Putamen (tissue), 1 donor: ENCODE measurements at places on chromosomes 3 and 15.
A peak's percentile ranks its signal among the peaks of the same experiment; 100 is the strongest.

DNA sequence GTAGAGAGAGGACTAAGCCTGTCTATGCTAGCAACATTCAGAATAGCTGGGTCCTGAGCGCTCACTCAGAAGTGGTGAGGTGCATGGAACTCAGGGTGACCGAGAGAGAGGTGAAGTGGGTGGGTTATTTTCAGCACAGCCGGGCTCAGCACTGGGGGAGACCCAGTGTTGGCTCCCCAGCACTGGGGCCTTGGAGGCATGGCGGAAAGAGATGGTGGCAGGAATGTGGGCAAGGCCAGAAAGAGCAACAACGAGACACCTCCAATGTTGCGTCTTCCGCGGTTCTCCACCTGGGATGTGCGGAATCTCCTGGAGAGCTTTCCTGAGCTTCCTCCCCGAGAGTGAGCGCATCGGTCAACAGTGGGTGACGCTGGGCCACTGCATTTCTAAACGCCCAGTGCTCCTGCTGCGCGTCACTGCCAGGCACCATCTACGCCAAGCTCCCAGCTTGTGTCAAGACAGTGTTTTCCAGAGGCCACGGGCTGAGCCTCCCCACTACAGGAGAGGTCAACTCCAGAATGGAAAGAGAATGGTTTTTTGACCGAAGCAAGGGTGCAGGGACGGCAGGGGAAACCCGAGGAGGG is 148.4 kb downstream of the ADAMTS17 start:
- DNase-seq = no peak

- DNase-seq = no peak
Observed at GRCh38 chr15:42270551-42270950, 2.5 kb upstream of the GANC start.

- DNase-seq = no peak
Observed at GRCh38 chr3:49668861-49669260, 5.3 kb upstream of the APEH start.

DNA sequence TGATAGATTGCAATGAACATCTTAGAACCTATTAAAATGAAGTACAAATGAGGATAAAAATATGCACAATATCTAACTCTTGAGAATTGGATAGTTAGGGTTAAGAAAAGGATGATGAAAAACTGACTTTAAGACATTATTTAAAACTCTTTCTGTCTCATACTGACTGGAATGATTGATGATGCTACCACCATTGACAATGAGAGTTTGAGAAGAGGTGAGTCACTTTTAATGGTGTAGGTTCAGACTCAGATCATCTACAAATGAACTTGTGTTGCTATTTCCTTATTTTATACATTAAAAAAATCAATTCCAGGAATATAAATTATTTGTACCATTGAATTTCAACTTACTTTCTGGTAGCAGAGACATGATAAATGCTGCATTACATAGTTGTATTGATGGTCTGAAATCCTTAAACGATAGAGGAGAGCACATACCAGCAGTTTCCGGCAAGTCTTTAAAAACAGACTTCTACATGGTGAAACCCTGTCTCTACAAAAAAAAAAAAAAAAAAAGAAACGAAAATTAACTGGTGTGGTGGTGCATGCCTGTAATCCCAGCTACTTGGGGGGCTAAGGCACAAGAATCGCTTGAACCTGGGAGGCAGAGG is 409.0 kb downstream of the OTOL1 start:
- DNase-seq = peak; percentile 4

DNA sequence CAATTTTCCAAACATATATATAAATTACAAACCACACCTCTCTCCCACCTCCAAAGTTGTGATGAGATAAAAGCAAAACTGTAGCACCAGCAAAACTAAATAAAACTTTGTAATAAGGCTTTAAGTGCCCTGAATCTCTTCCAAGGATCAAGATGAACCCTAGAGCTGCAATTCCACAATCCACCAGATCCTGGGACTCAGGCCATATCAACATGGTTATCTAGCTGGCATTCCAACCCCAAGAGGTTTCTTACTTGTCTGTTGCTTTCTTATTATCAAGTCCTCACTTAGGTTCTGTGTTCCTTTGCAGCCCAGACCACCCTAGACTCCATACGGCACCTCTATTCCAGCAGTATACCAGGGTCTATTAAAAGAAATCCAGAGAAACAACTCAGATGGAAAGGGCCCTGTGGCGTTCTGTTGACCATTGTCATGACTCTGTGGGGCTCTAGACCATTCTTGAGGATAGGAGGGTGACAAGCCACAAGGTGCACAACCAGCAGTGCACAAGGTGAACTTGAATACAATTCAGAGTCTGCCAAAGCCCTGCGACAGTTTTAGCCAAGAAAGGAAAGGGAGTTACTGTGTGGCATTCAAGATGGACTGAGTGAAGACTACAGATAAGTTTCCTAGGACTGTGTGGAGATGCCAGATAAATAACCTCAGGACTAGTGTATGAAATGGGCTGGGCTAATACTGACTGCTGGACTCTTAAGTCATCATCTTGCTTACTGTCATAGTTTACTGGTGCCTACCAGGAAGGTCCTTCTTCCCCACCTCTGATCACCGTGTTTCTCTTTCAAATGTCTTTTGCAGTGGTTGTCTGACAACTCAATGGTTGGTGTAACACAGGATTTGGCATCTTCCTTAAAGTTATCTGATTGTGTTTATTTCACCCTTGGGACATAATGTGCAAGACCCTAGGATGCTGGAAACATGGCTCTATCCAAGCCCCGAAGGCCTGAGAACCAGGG is 27.2 kb downstream of the ACKR2 start:
- no peak for DNase-seq

DNA sequence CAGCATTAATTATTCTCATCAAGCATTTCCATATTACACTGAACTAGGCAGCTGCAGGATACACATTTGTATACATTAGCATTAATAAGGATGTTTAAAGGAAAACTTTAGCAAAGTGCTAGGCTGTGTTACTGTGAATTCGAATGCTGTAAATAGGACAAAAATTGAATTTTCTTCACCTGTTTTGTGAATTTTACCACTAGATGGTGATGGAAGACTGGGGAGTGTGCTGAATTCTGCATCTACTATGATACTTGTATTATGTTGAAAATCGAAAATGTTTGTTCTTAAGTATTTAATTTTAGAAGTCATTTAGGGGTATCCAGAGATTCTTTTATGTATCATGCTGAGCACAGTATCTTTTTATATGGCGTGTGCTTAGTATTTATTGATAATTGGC is 12.3 kb upstream of the P2RY14 start:
- no peak for DNase-seq

DNA sequence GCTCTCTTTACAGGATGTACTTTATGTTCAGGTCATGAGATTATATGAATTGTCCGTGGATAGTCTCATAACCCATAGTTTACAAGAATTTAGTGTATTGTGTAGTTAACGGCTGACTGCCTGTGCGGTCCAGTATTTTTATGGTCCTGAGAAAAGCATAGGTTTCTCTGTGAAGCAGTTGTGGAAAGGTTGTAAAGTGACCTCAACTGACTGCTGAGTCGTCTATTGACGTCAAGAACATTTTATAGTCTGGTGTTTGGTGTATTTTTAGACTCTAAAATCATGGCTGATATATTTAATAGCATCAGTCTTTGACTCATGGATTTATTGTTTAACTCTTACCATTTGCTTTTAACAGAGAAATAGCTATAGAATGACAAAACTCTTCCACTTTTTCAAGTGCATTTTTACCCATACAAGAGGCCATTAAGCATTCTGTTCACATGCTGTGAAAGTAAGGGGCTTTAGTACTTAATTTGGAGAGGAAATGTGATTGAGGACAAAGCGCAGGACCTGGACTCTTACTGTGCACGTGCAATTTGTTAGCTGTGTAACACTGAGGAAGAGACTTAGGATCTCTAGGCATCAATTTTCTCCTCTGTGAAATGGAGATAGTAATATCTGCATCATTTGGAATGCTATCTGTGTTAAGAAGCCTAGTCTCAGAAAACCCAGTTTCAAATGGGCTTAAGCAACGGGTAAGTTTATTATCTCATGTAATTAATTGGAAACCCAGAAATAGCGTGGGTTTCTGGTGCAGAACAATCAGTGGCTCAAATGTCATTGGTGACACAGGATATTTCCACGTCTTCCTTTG is 240.8 kb downstream of the NFKBIZ start:
- DNase-seq = no peak

DNA sequence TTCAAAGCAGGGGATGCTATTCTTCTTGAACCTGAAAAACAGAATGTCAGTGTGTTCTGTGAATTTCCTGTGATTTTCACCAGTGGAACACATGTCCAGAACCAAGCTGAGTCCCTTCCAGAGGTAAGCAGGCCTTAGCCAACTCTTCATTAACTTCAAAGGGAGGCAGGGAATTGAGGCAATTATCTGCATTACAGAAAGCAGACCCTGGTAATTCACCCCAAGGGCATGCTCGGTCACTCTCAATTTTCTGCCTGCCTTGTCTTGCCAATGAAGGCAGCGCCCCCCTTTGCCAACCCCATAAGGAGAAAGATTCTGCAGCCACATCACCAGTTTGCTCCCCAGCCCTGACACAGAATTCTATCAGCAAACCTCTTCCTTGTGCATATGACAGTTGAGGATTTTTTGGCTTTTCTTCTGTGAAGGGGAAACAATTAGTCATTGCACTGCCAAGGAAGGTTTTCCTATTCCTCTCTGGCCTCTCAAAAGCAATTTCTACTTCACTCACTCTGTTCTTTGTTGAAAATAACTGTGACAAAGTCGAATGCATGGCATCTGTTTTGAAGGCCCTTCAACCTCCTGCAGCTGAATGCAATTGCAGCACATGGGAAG is 85.3 kb downstream of the HHLA2 start:
- no peak for DNase-seq

DNA sequence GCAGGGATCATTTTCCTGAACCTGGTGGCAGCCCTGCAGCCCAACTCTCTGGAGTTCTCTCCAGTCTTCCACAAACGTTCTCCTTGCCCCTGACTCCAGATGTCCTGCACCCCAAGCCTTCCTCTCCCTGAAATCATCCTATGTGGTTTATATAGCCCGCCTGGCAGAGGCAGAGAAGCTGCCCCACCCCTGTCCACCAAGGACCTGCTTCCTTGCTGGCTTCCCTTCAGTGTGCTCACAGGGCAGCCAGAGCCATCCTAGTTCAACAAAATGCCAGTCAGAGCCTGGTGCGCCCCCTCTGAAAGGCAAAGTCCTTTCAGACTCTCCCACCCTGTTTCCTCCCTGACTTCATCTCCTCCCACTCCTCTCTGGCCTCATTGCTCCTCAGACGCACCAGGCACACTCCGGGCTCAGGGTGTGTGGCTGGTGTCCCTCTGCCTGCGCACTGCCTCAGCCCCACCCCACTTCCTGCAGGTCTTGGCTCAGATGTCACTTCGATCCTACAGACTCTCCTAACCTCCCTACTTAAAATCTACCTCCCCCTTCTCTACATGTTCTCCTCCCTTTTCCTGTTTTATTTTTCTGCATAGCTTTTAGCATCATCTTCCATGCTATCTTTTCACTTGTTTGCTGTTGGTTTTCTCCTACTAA is 5.9 kb downstream of the KBTBD13 start:
- no peak for DNase-seq

- no peak for DNase-seq
Observed at GRCh38 chr15:89754361-89755154, 3.5 kb upstream of the MESP1 start.

DNA sequence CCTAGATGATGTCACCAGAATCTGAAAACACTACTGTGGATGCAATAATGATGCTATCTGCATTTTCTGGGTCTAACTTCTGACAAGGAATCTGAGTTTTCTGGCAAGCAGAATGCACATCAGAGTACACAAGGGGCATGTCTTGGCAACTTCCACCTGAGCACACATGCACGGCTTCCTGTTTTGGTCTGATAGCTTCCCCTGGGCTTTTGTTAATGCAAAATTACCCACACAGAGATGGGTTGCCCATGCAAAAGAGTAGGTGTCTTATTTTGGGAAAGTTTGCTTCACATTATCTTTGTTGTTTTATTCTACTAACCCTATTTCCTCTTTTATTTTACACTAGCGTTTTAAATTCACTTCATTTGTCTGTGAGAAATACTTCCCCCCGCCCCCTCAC is 74.2 kb upstream of the SATB1 start:
- DNase-seq = no peak

- no peak for DNase-seq
Observed at GRCh38 chr15:99662903-99663302, 70.3 kb downstream of the LYSMD4 start.

DNA sequence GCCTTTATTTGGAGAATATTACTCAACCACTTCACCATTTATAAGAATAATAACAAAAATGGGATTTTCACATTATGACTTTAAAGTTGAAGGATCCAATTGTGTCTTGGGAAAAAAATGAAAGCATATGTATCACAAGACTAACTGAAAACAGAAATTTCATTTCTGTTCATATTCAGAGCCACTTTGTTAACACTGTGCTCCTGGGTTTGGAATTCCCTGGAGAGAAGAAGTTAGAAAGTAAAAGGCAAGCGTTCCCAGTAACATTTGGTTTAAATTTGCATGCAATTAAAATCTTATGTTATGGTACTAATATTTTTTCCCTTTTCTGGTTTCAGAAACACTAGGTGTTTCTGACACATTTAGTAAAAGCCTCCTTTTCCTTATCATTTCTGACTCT is 230.8 kb downstream of the RBMS3 start:
- DNase-seq = no peak

GRCh38 chr15:39269821-39270220 is 311.1 kb upstream of the THBS1 start:
- no peak for DNase-seq

DNA sequence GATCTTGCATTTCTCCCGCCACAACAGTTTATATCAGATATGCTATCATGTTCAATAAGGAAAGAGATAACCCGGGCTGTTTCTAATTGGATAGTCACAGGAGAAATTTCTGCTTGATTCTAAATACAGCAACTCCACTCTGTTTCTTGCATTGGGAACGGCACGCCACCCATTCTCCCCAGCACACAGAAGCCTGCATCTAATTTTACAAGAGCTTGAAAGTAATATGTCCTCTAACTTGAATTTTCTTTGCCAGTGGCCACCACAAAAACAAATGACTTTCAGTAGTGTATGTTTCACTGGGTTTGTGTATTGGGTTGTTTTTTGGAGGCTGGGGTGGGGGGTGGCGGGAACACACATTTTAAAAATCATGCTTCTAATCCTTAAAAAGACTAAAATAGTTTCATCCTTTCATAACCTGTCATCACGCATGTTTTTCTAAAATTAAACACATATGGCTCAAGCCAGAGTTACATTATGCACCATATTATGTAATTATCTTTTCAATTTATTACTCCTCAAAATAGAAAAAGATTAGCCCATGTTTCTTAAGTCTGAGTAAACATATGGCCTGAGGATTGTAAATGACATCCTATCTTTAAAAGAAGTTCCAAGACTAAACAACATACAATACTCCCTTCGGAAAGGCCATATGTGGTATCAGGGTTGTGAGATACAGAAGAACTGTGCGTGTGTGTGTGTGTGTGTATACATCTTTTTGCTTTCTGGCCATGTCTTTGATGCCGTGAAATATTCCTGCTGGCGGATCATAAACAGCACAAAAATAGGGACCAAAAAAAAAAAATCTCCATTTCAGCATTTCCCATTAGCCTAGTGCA is 176.3 kb downstream of the FOXP1 start:
- DNase-seq = no peak

- no peak for DNase-seq
Observed at GRCh38 chr3:143617050-143617449, 231.2 kb downstream of the SLC9A9 start.

GRCh38 chr3:66354001-66354400 is 133.2 kb downstream of the SLC25A26 start:
- DNase-seq = no peak
